ENCODE measurements at places on chromosomes 7 and 10.

DNA sequence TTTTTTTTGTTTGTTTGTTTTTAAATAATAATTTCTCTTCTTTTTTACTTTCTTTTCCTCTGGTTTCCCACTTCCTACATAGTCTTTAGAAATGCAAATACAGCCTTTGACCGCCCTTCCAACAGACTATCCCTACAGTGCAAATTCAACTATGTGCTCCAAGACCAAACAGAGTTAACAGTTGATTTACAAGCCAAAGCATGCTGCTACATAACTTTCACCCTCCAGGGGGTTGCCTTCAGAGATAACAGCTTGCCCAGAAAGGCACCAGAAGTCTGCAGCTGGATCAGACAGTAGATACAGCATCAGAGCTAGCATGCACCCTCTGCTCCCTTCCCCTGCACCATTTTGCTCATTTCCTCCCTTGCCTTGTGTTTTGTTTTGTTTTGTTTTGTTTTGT, 539.0 kb downstream of the ZWINT start:
- DNase-seq = no peak

- DNase-seq = no peak
Measured at GRCh38 chr7:136278057-136278456, 300.9 kb upstream of the MTPN start.

GRCh38 chr7:155820246-155820645, 8.0 kb upstream of the SHH start:
- DNase-seq = no peak

DNA sequence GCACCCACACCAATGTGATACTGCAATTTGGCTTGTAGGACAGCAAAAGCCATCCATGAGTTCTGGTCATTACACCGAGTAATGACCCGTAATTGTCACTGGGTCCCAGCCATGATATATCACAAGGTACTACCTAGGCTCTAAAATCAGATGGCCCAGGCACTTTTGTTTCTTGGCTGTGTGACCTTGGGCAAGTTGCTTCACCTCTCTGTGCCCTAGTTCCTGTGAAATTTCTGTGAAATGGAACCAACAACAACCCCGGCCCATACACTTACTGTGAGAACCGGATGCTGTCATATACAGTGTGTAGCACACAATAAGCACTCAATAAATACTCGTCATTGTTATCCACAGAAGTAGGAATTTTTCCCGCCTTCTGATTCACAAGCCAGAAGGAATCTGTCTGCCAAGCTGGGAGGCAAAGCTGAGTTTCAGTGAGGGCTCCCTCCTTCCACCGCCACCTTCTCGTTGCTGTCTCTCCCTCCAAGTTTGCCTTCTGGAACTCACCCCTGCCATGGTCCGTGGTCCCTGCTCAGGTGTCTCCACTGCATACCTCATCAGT, 6.4 kb upstream of the CYTH3 start:
- DNase-seq = no peak

DNA sequence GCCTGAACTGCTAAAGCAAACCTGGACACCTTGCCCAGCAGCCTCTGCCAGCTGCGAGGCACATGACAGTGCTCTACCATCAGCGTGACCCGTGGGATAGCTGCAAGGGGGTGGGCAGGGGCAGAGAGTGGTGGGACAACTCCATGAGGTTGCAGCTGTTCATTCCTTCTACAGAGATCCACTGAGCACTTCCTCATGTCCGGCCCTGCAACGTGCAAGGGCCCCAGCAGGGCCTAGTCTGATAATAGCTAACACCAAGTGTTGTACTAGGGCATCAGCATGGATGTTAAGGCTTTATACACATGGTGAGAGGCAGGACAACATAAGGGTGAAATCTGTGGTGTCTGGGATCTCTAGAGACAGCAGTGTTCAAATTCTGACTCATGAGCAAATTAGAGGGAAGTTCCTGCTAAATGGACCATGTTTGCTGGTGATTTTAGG, 14.3 kb downstream of the NOD1 start:
- no peak for DNase-seq

Measured in BJ (cell line).